Kidney epithelial cell (primary cell): ENCODE measurements at places on chromosomes 12 and 14. TPM values are rescaled to one million over a fixed set of nuclear protein-coding genes. Genes with fewer than 3 reads are reported as not detected.

BEGAIN gene
- 3.2 and 9.3 TPM in 2 replicates for total RNA-seq

ST8SIA1 gene
- total RNA-seq = 0.14 and 0.21 TPM in 2 replicates

CSRP2 gene
- total RNA-seq = 37.6 and 52.9 TPM in 2 replicates

KRT84 gene
- total RNA-seq = not detected in 2 replicates

SIX6 gene
- not detected in 2 replicates for total RNA-seq

AQP2 gene
- total RNA-seq = not detected in 2 replicates

SLC25A47 gene
- not detected in 2 replicates for total RNA-seq

FLVCR2 gene
- total RNA-seq = 0.75 and 1.0 TPM in 2 replicates

MYO1H gene
- total RNA-seq = not detected in 2 replicates

LTB4R2 gene
- total RNA-seq = 1.5 and 8.0 TPM in 2 replicates

HOXC13 gene
- not detected in 2 replicates for total RNA-seq

HVCN1 gene
- total RNA-seq = 0.33 and 2.1 TPM in 2 replicates

ASPG gene
- total RNA-seq = 0.21 TPM in 1 of 2 replicates, not detected in the other

RILPL2 gene
- total RNA-seq = 3.6 and 4.2 TPM in 2 replicates

KRT86 gene
- total RNA-seq = 6.9 and 9.2 TPM in 2 replicates

DBX2 gene
- not detected in 2 replicates for total RNA-seq

TPH2 gene
- total RNA-seq = not detected in 2 replicates

A2M gene
- 1.6 and 5.1 TPM in 2 replicates for total RNA-seq

ADGRD1 gene
- 0.08 TPM in 1 of 2 replicates, not detected in the other for total RNA-seq

AKAP5 gene
- total RNA-seq = 1.2 and 1.5 TPM in 2 replicates

PSMA6 gene
- 181 and 214 TPM in 2 replicates for total RNA-seq

AVPR1A gene
- 0.13 and 0.14 TPM in 2 replicates for total RNA-seq

MEG3 gene
- total RNA-seq = 46.1 and 62.5 TPM in 2 replicates

TPPP2 gene
- not detected in 2 replicates for total RNA-seq

LHX5 gene
- total RNA-seq = 0.34 and 0.50 TPM in 2 replicates

CAPZA3 gene
- not detected in 2 replicates for total RNA-seq

ABCC9 gene
- 0.07 and 0.17 TPM in 2 replicates for total RNA-seq

SMOC1 gene
- 1.4 and 2.7 TPM in 2 replicates for total RNA-seq
